ENCODE measurements at places on chromosomes 7 and 10.

- no peak for DNase-seq
These were observed 108.3 kb downstream of the MTERF1 start for GRCh38 chr7:91771921-91772815.

- DNase-seq, result no peak
These were observed 316.4 kb downstream of the PTEN start for GRCh38 chr10:88179831-88180230.

DNA sequence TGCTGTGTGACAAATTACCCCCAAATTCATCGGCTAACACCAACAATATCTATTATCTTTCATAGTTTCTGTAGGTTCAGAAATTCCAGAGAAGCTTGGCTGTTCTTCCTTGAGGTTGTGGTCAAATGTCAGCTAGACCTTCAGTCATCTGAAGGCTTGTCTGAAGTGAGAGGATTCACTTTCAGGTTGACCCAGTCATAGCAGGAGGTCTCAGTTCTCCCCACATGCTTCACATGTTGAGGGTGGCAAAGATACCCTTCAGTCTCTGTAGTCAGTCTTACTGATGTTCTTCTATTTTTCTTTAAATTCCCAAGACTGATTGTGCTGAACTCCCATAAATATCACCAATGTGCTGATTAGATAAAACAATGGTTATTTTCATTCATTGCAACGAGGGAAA, 1692.0 kb downstream of the REEP3 start:
- no peak for DNase-seq

DNA sequence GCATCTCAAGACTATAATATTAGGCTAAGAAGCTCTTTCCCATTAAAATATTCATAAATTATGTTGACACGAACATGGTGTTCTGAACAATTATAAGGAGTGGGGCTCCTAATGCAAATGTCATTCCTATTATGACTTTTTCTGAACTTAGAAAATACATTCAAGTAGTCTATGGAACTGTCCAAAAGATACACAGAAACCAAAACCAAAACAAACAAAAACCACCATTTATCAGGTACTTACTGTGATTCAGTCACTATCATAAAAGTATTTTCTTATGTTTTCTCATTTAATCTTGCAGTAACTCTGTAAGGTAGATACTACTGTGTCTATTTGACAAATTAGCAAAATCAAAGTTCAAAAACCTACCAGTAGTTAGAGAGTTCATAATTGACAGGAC, 406.8 kb downstream of the GFRA1 start:
- DNase-seq, result no peak

DNA sequence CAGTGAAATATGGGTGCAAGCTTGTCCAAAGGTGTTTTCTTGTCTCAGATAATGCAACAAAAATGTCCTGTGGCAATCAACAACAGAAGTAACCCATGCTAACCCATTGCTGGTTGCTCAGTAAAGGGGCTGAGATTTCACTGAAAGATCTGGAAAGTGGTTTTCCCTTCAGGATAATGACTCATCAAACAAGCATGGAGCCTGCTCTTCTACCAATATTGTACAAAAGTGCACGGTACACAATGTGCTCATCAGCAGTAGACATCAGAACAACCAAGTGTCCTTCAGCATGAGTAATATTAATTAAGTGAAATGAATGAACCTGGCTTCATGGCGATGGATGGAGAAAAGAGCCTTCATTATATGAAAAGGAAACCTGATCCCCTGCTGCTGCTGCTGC, 287.1 kb upstream of the NEBL start:
- DNase-seq, result no peak

- no peak for DNase-seq
These were observed 98.6 kb upstream of the DIP2C start for GRCh38 chr10:787933-788651.

DNA sequence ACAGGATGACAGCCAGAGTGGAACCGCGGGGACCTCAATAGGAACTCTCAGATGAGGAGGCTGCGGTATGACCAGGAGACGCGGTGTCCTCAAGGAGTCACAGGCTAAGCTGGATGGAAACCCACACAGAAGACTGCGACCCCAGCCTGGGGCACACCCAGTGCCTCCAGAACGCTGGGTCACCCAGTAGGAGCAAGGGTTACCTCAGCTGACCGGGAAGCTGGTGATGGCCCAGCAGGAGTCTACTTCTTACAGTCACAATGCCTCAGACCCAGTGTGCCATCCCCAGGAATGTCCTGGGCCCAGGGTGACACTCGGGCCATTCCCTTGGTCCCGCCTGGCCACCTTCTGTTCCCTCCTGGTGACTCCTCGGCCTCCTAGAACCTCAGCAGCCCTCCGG, 29.9 kb downstream of the CNPY1 start:
- no peak for DNase-seq

DNA sequence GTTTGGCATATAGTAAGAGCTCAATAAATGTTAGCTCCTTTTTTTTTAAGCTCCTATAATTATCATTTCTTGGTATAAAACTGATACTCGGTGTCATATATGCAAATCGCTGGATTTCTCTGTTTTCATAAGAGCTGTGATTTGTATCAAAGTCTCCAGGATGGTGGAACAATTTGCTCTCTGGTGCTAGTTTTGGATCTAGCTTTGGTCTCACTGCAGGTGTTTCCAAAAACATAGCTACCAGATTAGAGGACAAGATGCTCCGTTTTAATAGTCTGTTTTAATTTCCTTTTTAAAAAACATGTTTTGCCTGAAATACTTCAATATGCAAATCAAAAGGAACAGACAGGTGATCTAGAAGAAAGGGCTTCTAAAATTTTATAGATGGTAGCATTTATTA, 25.3 kb downstream of the ADAM22 start:
- no peak for DNase-seq

GRCh38 chr10:103350517-103351260, at the start of gene PCGF6:
PCGF6 (minus strand) TSS chr10:103351140; CDS start chr10:103351066, 74 bp downstream.
- peak; percentile 91 for DNase-seq

- no peak for DNase-seq
These were observed 95.7 kb downstream of the COL13A1 start for GRCh38 chr10:69897432-69897831.

DNA sequence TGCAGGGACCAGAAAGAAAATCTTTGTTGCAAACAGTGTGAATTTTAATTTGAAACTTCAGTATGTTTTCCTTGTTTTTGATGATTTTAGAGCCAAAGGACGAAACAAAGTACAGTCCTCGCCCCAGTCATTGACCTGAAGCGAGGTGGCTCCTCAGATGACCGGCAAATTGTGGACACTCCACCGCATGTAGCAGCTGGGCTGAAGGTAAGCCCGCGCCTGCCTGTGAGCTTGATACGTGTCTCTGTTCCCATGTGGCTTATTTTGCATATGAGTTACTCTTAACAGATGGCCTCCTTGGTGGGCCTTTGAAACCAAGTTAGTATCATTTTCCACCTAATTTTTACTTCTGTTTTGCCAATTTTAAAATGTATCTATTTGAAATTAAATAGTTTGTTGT, 12.3 kb downstream of the RBM17 start:
- no peak for DNase-seq

DNA sequence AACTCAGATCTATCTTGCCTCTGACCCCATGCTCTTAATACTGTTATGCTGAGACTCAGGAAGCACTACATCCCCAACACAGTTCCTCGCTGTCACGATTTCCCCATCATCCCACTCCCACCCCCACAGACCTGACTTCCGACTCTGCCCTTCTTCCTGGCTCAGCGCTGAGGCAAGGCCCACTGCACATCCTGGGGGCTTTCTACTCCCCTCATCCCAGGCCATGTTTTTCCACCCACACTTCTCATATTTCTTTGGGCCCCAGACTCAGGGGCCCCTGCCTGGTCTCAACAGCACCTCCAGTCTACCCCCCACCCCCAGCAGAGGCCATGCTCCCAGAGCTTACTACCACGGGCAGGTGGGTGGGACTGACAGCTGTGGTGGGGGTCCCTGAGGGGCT, 7.7 kb upstream of the NDST2 start:
- DNase-seq, result no peak

DNA sequence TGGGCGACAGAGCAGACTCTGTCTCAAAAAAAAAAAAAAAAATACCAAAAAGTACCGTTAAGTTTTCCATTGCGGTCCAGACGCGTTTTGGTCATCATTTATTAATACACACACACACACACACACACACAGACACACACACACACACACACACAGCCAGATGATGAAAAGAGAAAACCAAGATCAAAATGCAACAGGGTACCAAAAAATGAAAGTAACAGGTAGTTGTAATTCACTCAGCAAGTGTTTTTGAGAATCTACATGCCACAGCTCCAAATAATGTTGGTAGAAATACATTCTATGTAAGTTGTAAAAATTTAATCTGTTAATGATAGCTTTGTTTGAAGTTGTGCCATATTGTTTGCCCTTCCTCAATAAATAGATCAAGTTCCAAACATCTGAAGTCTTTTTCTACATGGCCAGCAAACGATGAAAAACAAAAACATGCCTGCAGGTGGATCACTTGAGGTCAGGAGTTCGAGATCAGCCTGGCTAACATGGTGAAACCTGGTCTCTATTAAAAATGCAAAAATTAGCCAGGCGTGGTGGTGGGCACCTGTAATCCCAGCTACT, 9.4 kb downstream of the YWHAG start:
- DNase-seq, result no peak

DNA sequence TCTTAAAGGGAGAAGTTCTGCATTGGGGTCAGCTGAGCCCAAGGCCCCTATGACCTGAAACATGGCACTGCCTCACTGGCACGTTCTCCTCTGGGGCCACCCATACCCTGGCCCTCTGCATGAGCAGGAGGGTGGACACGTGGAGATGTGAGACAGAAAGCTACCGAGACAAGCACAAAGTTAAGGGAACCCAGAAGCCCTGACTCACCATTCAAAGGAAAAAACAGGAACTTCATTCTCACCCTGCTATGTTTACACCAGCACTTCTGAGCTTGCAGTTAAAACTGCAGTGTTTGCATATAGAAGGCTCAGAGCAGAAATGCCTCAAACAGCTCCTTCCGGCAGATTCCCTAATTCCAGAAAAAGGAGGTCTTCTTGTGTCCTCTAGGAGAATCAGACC, 41.7 kb downstream of the DENND11 start:
- DNase-seq, result peak; percentile 69

DNA sequence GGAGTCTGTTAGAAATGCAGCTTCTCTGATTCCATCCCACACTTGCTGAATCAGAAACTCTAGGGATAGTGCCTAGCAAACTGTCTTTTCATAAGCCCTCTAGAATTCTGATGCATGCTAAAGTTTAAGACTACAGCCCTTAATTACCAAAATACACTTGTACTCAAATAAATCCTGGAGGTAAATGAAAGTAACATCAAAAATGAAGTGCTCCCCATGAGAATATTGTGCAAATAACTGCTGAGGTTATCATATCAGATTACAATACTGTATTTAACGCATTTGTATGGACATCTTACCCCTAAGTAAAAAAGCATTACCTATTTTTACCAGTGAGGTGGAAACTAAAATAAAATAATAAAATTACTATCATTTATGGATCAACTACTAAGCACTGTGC, 104.7 kb downstream of the CHCHD3 start:
- DNase-seq, result no peak

DNA sequence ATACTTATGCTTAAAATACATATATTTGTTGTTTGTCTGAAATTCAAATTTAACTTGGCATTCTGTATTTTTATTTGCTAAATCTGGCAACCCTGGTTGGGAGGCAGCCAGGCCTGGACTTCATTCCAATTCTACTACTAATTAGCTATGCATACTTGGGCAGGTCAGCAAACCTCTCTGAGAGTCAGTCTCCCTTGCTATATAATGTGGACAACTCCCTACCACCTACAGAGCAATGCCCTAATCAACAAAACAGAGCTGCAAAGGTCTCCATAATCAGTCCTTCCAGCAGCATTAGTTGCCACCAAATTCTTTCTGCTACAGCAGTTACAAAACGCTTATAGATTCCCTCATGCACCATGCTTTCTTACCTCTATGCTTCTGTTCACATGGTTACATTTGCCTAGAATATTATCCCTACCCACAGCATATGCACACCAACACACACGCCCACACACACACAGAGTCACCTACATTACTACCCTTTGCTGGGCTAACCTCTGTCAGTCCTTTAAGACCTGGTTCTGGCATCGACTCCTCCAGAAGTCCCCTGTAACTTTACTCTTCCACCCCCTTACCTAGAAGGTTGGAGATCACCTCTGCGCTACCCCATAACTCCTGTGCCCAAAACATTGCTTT, 188.7 kb downstream of the FGFR2 start:
- no peak for DNase-seq

DNA sequence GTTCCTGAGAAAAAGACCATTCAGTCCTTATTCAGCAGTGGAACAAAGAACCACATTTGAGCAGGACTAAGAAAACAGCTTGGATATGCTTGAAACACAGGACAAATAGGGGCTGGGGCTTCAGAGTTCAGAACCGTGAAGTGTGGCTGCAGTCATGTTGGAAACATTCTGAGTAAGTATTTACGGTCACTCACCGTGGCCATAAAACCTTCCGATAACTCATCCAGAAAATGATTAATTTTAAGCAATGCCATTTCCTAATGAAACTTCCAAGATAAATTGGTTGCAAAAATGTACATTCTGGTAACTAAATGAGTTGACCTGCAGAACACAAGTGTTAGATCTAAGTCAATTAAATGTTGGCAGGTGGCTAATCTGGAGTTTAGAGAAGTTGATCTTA, 279.2 kb downstream of the CXCL12 start:
- no peak for DNase-seq

GRCh38 chr10:99869581-99870122, 87.2 kb downstream of the ABCC2 start:
- DNase-seq, result peak; percentile 13

- DNase-seq, result no peak
These were observed 101.4 kb downstream of the PPP1R17 start for GRCh38 chr7:31788445-31788844.

DNA sequence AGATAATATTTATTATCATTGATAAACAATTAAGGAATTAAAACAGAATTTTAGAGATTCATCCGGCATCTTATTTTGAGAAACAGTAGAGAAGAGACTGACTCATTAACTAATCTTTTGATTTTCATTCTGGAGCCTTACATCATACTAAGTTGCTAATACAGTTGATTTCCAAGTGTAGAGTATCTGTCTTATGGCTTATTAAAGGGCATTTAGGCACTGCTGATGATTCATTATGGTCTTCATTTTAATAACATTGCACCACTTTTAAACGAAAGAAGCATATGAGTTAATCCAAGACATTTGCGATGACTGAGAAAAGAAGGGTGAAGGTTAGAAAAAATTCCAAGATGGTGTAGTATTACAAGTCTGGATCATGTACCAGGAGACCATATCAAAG, 186.0 kb upstream of the CACNA2D1 start:
- no peak for DNase-seq

GRCh38 chr10:11576092-11576809, 35.2 kb downstream of the USP6NL start:
- no peak for DNase-seq

All from hematopoietic multipotent progenitor cell treated with erythropoietin and hydrocortisone succinate and interleukin-3 and kit ligand, for 6 days (in vitro differentiated cells).